ENCODE measurements at places on chromosomes 5 and 9.

- no peak for DNase-seq
Measured at GRCh38 chr9:2128141-2128540, 113.0 kb downstream of the SMARCA2 start.

GRCh38 chr5:61618577-61618976, 286.5 kb downstream of the ZSWIM6 start:
- DNase-seq: no peak

GRCh38 chr5:74336297-74336696, 304.2 kb downstream of the ENC1 start:
- DNase-seq: no peak

- DNase-seq: no peak
Measured at GRCh38 chr5:32503261-32503660, 58.7 kb upstream of the ZFR start.

GRCh38 chr9:83596899-83597504, 25.9 kb upstream of the IDNK start:
- no peak for DNase-seq

DNA sequence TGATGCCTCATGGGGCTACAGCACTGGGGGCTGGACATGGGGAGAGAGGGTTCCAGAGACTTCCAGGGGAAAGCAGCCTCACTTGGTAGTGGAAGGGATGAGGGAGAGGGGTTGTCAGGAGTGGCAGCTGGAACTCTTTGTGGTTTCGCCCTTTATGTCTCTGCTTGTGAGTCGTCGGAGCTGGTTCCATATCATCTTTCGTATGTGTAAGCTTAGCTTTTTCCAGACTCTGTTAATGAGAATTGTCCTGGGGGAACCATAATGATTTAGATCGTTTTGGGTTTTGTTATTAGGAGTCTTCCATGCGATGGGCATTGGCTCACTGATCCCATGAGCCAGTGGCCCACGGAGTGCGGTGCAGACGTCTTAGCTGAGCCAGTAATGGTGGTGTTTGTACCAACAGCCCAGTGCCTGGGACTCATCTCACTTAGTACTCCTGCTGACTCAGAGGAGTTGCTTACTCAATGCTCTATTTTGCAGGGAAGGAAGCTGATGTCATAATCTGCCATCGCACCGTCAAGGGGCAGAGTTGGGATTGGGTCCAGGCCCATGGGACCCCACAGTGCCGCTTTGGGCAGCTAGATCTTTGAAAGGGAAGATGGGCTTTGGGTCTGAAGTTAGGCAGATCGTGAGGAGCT, 48.5 kb downstream of the NEK6 start:
- no peak for DNase-seq

DNA sequence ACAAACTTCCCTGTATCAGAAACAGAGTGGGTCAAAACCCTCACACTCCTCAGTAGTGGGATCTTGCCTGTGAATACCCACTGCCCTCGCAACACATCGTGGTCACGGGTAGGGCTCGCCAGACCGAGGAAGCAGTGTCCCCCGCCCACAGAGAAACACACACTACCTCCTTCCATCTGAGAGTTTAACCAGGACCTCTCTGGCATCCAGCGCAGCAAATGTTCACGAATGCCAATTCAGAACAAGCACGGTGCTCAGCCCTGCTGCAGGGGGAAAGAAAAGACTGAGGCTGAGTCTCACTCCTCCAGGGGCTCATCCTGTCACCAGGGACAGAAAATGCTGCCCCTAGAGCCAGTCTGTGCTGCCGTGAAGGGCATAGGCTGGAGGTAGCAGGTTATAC, 42.5 kb upstream of the SYNPO start:
- no peak for DNase-seq

GRCh38 chr5:15558240-15558639, 58.3 kb downstream of the FBXL7 start:
- no peak for DNase-seq

DNA sequence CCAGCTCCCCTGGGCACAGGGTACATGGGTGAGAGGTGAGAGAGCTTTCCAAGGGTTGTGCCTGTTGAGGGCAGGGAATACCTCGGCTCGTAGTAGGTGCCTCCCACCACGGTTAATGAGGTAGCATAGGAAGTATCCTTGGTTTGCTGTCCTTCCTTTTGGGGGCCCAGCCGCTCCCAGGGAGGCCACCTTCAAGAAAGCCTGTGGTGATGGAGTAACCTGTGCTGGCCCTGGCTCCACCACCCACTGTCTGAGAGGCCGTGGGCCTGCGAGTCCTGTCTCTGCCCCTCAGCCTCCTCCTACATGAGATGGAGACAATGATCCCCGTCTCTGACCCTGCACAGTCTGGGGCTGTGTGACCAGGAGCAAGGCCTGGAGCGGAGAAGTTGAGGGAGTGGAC, 40.8 kb downstream of the COL27A1 start:
- no peak for DNase-seq

DNA sequence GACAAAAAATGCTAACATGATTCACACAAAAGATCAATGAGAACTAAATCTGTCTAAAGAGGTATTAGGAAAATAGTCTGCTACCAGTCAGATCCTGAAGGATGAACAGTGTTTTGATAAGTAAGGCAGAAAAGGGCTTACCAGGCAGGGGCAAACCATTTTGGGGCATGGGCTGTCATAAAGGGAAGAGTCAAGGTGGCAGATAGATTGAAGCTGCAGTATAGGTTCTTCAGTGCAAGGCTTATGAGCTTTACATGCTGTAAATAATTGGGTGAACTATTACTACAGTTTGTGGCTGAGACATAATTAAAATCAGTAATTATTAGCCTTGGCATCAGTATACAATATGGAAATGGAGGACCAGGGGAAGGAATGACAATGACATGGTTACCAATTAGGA, 21.8 kb downstream of the CSNK1A1 start:
- DNase-seq: no peak

- DNase-seq: no peak
Measured at GRCh38 chr5:4413996-4414395, 726.1 kb upstream of the ADAMTS16 start.

Measured in activated gamma-delta T cell (primary cell).